ENCODE measurements at places on chromosomes 2 and 18.

- DNase-seq, result peak; percentile 18
Measured at GRCh38 chr18:23585007-23585871, 1.1 kb downstream of the NPC1 start.

DNA sequence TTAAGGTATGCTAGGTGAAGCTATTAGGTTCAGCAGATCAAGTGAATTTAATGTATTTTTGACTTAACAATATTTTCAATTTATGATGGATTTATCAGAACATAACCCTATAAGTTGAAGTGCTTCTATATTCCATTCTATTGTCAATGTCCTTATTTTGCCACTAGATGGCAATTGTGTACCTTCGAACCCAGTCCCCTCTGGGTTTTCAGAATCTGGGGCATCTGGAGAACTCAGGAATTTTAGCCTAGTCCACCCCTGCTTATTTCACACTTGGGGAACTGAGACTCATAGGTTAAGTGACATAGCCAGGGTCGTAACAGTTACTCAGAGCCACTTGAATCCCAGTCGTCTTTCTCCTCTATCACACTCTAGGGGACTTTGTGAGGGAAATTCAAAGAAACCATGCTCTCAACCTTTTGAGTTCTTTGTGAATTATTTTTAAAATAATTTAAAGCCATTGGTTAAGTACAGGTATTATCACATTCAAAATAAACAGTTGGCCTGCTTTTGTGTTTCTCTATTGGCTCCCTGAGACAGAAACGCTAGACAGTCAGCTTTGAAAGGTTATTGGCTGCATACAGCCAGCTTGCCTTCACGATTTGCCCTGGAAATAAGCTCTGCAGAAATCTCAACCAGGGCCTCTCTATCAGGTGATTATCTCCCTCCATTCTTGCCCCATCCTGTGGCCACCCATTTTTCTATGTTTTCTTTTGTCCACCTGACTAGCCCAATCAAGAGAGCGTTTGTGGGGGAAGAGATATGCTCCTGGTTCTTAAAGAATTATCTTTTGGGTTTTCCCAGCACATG lies 145.0 kb downstream of the TTC27 start:
- DNase-seq, result no peak

DNA sequence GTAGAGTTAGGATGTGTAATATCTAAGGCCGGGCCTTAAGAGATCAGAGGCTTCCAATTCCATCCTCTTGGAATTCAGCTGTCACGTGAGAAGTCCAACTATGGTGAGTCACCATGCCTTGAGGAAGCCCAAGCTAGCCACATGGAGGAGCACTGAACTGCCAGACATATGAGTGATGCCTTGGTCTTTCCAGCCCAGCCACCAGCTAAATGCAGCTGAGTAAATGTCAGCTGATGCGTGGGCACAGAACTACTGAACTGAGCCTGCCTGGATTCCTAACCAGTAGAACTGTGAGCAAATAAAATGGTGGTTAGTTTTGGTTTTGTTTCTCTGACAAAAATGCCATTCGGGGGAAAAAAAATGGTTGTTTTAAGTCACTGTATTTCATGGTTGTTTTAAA lies 153.7 kb upstream of the SERTAD2 start:
- no peak for DNase-seq

DNA sequence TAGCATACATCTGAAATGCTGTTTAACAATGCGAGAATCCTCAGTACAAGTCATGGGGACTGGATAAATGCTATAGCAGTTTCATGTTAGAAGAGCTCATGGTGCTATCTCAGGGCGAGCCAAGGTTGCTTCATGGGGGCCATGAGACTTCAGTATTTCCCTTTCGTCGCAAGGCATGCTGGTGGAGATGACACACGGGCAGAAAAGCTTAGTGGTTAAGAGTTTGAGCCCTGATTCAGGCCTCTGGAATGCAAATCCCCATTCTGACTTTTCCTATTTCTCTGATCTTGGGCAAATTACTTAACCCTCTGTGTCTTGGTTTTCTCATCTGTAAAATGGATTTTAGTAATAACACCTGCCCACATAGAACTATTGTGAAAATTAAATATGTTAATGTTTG lies 57.4 kb upstream of the EPHA4 start:
- no peak for DNase-seq

GRCh38 chr2:63875131-63875527 lies 33.4 kb downstream of the UGP2 start:
- DNase-seq, result no peak

GRCh38 chr18:77014538-77014937 lies 118.0 kb downstream of the MBP start:
- DNase-seq, result no peak

DNA sequence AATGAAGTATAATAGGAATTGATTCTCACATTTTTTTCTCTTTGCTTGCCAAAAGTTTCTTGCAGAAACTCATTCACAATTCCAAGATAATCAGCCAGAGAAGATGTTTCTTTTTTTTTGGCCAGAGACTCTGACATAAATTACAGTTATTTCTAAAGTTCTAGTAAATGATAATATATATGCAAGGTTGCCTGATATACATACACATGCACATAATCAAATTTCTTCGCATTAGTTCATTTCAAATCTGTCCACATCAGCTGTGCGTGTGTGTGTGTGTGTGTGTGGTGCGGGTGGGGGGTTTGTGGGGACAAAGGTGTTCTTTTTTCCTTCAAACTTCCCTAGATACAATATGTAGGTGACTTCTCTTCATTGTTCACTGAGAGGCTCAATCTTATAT lies 33.2 kb downstream of the OSGEPL1 start:
- DNase-seq, result no peak

DNA sequence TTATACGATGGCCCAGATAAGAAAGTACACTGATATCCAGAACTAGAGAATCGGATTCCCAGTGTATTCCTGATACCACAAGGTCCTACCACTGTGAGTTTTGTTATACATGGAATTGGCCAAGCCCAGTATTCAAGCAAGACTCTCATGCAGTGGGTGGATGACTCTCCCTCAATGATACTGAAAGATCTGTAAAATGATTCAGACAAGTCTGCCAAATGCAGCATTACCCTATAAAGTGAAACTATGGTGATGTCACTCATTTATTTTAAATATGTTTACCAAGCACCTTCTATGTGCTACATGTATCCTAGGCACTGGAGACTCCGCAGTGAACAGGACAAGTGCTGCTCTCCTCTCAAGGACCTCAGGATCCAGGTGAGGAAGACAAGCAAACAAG lies 22.6 kb downstream of the MYO5B start:
- DNase-seq, result no peak

GRCh38 chr2:109081374-109081773 lies 47.6 kb upstream of the SH3RF3 start:
- DNase-seq, result no peak

- no peak for DNase-seq
Measured at GRCh38 chr18:57738078-57738477, 65.0 kb downstream of the ATP8B1 start.

DNA sequence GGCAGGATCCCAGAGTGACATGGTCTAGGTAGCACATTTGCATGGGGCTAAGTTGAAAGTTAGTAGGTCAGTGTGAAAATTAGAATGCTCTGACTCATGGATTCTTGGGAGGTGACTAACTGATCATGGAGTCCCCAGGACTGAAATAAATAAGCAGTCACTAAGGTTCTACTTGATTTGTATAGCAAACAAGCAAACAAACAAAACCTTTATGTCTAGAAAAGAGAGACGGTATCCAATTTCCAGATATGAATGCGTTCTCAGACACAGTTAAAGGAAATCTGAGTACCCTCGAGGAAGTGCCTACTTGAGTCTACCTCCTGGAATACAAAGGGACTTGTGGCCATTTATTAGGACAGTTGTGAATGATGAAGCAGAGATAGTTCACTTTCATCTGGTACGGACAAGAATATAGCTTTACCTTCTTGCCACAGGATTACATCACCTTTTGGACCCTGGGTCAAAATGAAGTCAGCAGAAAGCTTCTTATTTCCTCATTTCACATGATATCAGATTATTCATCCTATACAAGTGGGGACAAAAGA lies 54.3 kb upstream of the AGPS start:
- no peak for DNase-seq
